ENCODE measurements at places on chromosomes 5 and 9.

- DNase-seq, result no peak
These were observed 11.4 kb downstream of the HMCN2 start for GRCh38 chr9:130276955-130277354.

GRCh38 chr5:411728-412127 lies 31.2 kb upstream of the EXOC3 start:
- no peak for DNase-seq

- DNase-seq, result no peak
These were observed 83.3 kb upstream of the GPR151 start for GRCh38 chr5:146599261-146599660.

GRCh38 chr5:128196791-128197190 lies 113.2 kb downstream of the SLC12A2 start:
- no peak for DNase-seq

DNA sequence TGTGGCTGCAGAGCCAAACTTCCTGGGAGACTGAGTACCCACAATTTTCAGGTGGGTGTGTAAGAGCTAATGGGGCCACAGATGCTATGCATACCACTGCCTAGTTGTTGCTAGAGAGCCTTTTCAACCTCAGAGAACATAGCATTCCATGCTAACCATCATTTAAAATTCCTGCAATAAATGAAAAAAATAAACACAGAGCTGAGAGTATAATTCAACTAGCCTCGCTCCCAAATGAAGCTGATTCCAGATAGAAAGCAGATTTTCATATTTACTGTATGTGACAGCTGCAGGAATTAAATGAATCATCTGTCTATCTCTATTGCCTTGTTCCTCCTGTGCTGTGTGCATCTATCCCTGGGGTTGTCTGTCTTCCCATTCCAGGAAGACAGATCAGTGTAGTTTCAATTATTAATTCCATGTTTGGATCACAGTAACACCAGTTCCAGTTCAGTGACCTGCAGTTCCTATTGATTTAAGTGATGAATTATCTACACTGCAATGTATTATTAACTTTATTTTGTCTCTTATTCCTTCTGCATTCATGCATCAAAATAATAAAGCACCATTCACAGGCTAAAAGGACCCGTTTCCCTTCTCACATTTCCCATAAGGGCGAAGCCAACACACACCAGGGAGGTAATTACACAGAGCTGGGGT lies 324.5 kb downstream of the SLIT3 start:
- DNase-seq, result no peak

- no peak for DNase-seq
These were observed 78.9 kb downstream of the PLAC8L1 start for GRCh38 chr5:146026307-146027010.

GRCh38 chr5:53109056-53109442 lies 508 bp downstream of the MOCS2 start:
- DNase-seq, result no peak

DNA sequence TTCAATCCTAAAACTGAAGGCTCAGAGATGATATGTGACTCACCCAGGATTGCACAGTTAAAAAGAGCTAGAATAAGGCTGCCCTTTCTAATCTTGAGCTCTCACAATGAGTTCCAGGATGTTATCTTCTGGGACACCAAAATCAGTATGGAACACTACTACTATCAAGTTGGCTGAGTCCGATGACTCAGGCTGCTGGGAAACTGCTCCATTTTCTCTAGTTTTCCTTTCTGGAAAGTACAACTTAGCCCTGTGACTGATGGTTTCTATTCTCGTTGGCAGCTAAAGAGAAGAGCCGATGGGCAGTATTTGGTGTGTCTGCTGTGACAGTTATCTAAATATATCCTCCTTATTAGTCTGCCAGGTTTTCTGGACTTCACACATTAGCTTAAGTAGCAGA lies 37.9 kb upstream of the DPYSL3 start:
- DNase-seq, result no peak

DNA sequence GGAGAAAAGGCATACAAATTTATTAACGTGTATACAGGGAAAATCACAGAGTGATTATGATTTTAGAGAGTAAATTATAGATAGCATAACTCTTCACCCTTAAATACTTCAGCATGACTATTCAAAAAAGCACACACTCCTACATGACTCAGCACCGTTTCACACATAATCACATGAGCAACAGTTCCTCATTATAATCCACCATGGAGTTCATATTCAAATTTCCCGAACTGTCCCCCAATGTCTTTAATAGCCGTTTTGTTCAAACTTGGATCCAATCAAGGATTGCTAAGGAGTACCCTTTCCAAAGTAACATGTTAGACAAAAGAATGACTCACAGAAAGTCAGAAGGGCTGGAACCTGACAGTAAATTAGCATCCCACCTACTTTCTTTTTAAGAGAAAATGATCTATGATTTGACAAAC lies 32.1 kb downstream of the RAPGEF1 start:
- no peak for DNase-seq

GRCh38 chr9:108016446-108016845 lies 526.9 kb upstream of the KLF4 start:
- no peak for DNase-seq

DNA sequence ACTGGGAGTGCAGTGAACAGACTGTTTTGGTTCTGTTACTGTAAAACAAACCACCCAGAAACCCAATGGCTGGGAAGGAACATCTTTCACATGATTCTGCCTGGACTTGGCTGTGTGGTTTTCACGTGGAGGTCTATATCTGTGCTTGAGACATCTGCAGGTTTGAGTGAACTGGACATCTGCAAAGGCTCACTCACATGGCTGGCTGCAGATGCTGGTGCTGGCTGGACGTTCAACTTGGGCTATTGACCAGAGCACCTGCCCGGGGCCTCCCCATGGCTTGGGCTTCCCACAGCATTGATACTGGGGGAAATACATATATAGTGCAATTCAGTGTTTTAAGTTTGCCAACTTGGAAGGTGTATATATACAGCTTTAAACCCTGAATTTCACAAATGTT lies 6.8 kb downstream of the CTSL start:
- no peak for DNase-seq

DNA sequence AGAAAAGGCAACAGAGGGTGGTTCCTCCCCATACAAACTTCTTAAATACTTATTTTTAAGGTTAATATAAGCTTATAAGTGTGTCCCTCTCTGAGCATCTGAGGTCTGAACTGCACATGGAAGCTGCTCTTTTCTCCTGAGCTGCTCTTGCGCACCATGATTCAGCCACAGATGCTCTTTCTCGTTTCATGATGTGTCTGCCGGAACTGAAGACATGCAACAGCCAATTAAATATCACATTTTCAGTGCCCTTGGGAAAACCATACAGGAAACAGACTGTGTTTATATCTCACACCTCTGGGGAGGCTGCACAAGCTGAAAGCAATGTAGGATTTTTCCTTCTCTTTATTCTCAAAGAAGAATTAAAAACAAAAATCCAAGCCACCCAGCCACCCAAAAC lies 96.8 kb upstream of the NREP start:
- no peak for DNase-seq

GRCh38 chr9:130240410-130241197 lies 25.0 kb upstream of the HMCN2 start:
- peak; percentile 50 for DNase-seq

DNA sequence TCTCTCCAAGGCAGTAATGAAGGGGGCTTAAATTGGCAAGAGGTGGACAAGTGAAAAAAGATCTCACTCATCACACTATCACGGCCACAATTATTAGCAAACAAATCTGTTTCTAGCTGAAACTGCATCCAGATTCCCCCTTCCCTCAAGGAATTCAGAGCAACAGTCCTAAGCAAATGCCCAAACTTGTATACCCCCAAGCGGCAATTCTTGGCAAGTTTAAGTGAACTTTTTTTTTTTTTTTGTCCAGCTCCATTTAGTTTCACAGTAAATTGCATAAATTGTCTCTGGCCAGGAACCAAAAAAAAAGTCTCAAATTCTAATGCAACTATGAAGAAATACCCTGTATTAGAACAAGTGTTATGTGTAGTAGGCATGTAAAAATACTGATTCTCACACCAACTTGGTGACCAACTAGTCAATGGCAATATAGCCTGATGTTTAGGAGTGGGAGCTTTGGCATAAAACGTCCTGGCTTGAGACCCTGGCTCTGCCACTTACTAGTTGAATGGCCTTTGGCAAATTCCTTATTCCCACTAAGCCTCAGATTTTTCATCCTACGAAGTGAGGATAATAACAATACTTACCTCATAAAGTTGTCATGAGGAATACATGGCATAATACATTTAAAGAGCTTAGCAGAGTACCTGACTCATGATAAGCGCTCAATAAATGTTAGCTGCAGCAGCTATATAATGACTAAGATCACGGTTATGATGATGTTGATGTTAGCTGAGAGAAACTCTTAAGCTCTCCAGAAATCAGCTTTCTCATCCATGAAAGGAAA lies 193.2 kb downstream of the ADAMTSL1 start:
- no peak for DNase-seq
